ENCODE measurements at places on chromosomes 2 and 18.

DNA sequence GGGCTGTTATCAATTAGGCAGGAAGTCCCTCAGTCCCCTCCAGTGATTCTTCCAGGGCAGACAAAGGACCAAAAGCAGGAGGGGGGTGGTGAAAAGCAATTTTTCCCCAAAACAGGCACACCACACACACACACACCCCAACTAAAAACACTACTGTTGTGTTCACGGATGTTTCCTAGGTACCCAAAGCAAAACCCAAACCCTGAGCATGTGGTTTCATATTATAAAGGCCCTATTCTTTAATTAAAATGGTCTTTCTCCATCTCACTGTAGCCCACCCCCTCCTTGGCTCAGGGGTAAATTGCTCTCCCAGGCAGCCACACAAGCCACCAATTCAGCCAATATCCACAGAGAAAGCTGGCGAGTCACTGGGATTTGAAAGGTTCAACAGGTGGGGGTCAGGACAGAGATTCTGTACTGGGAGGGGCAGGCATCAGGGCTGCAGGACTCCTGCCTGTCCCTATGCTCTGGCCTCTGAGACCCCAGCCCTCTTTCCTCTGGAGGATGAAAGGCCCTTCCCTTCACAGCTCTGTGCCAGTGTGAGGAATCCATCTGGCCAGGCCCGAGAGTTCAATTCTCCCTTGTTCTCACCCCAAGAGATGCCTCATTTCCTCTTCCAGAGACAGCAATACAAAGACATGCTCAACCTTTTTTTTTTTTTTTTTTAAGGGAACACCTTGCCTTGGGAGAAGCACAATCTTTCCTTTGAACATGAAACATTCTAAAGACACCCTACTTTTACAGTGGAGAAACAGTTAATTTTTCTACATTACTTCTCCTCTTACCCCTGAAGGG is 43.6 kb downstream of the SPRED2 start:
- no peak for DNase-seq

- DNase-seq, result no peak
Measured at GRCh38 chr2:56590611-56591010, 406.8 kb downstream of the CCDC85A start.

- DNase-seq, result no peak
Measured at GRCh38 chr18:23903971-23904370, 110.6 kb upstream of the TTC39C start.

DNA sequence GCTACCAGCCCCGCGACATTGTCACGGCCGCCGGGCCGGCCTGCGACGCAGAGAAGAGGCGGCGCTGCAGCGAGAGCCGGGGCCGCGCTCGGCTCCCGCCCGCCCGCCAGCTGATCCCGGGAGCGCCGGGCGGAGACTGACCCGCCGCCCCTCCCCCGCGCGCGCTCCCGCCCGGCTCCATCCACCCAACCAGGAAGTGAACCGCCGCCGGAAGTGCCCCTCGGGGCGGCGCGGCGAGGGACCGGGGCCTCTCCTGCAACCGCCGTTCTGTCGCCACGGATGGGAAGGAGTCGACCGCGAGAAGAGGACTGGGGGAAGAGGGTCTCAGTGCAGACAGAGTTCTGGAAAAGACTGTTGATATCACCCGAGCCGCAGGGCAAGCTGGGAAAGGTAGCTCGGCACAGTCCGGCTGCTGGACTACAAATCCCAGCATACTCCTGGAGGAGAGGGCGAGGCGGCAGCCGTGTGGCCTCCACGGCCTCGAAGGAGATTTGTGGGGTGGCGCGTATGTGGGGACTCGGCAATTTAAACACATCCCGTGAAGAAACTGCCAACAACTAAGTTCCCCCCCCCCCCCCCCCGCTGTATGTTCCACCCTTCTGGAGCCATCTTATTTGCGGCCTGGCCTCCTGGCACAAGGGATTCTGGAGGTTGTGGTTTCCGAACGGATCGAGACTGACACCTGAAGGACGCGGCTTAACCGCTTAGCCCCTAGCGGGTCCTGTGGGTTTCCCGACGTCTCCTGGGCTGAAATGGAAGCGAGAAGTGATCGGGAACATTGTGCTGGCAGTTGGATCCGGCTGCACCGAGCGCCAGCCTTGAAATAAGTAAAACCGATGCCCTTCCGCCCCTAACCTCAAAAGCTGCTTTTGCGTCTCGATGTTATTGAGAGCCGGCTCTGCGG is at the start of gene AAK1:
Gene AAK1 (minus strand): TSS at position 138 of the 904 bp plus-strand sequence. CDS start 699 bp downstream, outside the sequence.
- DNase-seq, result peak; percentile 94

DNA sequence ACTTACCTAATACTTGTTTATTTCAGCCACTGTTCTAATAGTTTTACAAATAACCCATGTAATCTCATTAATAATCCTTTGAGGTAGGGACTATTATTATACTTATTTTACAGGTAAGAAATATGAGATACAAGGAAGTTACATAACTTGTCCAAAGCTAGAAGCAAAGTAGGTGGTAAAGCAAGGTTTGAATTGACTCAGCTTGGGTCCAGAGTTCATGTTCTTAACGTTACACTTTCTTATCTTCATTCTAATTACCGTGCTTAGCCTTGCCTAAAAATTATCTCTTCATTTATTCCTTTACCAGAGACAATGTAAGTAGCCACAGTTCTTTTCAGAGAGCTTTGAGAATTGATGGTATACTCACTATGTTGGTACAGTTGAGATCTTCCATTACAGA is 743.6 kb downstream of the KCNJ3 start:
- DNase-seq, result no peak

GRCh38 chr2:206876216-206876860 is 63.0 kb upstream of the CPO start:
- DNase-seq, result peak; percentile 20

DNA sequence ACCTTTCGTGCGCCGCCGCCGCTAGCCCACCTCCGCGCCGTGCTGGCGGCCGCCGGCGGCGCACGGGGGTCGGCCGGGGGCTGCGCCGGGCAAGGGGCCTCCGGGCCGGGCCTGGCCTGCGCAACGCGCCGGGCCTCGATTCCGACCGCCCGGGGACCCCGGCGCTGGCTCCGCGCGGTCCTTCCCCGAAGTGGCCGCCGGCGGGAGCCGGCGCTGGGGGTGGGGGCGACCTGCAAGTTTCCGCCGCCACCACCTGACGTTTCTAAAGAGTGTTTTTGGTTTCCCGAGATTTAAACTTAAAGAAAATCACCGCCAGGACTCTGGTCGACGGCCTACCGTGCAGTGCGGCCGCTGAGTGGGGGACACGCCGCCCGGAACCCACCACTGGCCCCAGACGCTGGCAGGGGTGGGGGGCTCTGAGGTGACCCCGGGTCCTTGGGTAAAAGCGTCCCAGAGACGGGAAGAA is 3.8 kb upstream of the GATA6 start:
- DNase-seq, result no peak

GRCh38 chr2:4047961-4048891 is 344.9 kb downstream of the DCDC2C start:
- DNase-seq, result no peak

GRCh38 chr2:149221898-149222297 is 108.5 kb upstream of the LYPD6 start:
- no peak for DNase-seq

- DNase-seq, result no peak
Measured at GRCh38 chr18:824179-824578, 12.1 kb upstream of the YES1 start.

DNA sequence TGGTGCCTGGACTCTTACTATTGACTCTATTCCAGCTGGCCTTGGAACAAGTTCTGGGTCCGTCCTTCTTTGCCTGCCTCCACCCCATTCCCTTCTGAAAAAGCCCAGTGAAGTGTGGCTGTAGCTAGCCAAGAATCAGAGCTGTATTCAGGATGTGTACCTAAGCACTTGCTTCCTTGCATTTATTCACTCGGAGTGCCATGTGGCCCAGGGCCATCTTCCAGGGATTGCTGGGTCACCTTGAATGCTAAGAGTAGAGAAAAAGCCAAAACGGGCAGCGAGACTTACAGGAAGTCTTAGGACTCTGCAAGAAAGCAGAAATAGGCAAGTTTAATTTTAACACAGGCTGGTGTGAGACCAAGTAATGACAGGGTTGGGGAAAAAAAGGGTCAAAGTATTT is 4.1 kb downstream of the ITGA6 start:
- peak; percentile 57 for DNase-seq

- DNase-seq, result peak; percentile 18
Measured at GRCh38 chr18:46070815-46071652, 1.0 kb downstream of the PSTPIP2 start.

DNA sequence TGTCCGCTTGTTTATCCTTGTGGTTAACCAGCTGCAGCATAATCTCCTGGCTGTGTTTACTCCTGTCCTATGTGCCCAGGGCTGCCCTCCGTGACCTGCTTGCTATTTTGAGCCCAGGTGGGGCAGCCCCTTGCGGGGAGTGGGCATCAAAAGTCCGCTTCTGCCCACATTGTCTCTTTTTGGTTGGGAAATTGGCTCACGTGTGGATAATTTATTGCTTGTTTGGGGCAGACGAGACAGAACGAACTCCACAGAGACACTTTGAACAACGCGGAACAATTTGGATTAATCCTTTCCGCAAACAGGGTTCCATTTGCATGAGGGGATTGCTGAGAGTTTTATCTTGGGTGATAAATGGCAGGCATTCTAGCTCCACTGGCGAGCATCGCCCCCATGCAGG is 8.1 kb upstream of the CXCR4 start:
- no peak for DNase-seq

DNA sequence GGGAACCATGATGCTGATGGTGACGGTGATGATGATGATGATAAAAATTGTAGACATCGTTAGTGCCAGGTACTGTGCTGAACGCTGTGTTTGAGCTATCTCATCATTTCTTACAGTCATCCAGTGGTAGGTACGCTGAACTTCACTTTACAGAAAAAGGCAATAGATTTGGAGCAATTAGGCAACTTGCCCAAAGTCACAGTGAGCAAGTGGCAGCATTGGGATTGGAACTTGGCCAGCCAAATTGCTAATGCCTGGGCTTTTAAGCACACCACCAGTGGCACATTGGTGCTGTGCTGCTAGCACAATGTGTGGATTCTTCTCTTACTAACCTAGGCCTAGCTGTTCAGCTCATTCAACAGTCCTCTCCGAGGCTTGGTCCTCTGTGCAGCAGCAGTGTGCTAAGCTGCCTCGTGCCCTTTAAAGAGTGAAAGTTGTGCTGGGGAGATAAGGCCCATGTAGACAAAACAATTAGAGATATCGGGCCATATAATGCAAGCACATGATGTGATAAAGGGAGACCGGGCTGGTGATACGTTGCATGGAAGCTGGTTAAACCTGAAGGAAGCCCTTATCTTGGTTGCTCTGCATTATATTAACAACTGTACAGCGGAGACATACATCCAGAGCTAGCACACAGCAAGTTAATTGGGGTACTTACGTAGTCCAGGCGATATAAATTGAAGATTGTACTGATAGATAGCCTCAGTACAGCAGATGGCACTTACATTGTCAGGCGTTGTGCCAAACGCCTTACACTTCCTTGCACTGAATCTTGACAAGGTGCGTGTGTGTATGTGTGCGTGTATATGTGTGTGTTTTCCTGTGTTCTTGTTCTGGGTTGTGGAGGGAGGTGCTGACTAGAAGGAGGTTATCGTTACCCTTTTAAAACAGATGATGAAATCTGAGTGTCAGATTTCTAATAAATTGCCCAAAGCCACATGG is 28.4 kb downstream of the HK2 start:
- no peak for DNase-seq
